ENCODE measurements at places on chromosomes 7 and 10.

GRCh38 chr7:90728568-90728967 is 132.4 kb downstream of the CDK14 start:
- no peak for DNase-seq

GRCh38 chr10:86671419-86671818 is 3.1 kb downstream of the LDB3 start:
- no peak for DNase-seq

- DNase-seq = no peak
Measured at GRCh38 chr7:35286422-35286821, 32.5 kb upstream of the TBX20 start.

DNA sequence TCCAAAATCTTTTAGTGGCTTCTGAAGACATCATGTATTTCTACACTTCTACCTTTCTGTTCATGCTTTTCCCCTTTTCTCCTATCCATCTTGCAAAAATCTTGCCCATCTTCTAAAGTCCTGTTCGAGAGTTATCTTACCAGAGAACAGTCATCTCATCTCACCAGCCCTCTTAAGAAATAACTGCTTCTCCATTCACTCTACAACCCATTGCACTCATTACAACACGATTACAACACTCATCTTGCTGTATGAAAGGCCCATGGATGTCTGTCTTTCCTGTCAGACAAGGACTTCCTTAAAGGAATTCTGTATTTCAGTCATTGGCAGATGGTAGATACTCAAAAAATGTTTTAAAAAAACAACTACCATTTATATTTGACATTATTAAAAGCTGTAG is 30.8 kb downstream of the ZNF438 start:
- DNase-seq = no peak

GRCh38 chr7:116840256-116840655 is 22.1 kb upstream of the CAPZA2 start:
- DNase-seq = no peak

- no peak for DNase-seq
Measured at GRCh38 chr7:106424476-106425016, 139.8 kb upstream of the NAMPT start.

GRCh38 chr7:142899661-142900060 is 14.1 kb upstream of the TRPV6 start:
- no peak for DNase-seq

DNA sequence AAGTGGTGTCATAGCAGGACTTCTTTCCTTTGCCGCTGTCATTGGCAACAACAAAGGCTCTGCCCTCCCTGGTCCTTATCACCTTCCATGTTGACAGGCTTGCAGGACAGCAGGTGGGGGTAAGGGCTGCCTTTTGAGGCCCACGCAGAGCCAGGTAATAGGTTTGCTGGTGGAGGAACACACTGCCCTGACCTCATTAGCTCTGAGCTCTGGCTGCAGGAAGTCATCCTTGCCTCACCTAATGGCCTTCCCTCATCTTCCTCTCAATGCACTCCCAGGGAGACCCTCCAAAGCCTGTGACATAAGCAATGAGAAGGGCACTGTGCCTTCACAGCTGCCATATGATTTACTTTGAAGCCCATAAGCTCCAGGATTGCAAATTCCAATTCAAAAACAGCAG is 1205.2 kb upstream of the AUTS2 start:
- DNase-seq = no peak

- DNase-seq = peak; percentile 31
Measured at GRCh38 chr10:11874568-11875493, 51.7 kb downstream of the PROSER2 start.

Measured in stimulated activated naive CD4-positive, alpha-beta T cell (primary cell).